CD8-positive, alpha-beta T cell (primary cell): ENCODE measurements at places on chromosomes 2 and 18.

DNA sequence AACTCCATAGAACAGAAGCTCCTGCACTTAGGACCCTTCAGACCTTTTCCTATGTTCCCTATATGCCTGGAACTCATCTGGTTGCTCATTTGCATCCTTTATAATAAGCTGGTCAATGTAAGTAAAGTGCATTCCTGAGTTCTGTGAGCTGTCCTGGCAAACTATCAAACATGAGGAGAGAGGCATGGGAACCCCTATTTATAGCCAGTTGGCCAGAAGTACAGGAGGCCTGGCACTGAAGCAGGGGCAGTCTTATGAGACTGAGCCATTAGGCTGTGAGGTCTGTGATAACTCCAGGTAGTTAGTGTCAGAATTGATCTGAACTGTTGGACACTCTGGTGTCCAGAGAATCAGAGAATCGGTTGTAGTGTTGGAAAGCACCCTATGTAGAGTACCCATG lies 88.4 kb downstream of the EHD3 start:
- DNase-seq, result no peak

- DNase-seq, result no peak
These were observed 125.6 kb downstream of the TDRD15 start for GRCh38 chr2:21249367-21249766.

GRCh38 chr2:12087671-12088380 lies 341.4 kb downstream of the LPIN1 start:
- DNase-seq, result no peak

DNA sequence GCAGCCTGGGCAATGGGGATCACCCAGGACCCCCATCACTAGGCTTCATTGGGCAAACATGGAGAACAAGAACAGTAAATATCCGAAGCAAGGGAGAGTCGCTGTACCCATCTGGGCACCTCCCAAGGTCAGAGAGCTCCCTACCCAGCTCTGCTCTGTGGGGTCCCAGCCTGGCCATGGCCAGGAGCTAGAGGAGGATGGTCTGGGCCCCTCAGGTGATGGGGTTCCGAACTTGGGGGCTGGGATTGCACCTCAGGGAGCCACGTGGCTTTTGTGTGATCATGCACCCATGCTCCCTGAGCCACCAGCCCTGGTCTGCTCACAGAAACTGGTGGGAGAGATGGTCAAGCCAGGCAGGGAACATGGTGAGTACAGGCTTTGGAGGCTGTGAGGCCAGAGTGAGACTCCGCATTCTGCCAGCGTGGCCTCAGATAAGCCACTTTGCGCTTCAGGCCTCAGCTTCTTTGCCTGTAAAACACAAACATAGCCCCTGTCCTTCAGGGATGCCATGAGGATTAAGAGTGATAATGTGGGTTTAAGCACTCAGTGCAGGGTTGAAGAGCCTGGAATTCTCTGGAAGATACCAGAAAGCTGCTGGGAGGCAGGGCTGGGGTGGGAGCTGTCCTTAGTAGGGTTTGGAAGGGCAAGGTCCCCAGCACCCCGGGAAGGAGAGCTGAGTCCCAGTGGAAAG lies 3.0 kb upstream of the NMUR1 start:
- no peak for DNase-seq

DNA sequence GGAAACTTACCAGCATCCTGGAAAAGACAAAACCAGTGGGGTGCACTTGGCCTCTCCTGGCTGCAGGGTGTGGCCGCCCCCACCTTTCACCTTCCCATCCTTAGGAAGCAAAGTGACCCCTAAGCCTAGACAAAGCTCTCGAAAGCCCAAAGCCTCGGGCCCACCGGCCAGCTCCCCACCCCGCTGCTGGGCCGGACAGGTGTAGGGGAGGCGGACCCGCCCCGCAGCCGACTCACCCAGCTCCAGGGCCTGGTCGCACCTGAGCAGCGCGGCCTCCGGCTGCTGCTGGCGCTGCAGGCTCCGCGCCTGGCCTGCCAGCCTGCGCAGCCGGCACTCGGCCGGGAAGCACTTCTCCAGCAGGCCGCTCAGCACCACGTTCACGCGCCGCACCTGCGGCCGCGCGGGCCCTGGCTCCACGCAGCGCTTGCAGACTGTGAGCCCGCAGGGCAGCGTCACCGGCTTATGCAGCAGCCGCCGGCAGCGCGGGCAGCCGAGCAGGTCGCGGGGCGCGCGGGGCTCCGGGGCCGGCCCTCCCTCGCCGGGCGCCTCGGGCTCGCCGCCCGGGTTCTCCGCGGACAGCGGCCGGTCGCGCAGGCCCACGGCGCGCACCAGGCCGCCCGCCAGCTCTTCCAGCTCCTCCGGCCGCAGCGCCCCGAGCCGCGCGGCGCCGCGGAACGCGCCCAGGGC lies 979 bp downstream of the LONRF2 start:
- no peak for DNase-seq

DNA sequence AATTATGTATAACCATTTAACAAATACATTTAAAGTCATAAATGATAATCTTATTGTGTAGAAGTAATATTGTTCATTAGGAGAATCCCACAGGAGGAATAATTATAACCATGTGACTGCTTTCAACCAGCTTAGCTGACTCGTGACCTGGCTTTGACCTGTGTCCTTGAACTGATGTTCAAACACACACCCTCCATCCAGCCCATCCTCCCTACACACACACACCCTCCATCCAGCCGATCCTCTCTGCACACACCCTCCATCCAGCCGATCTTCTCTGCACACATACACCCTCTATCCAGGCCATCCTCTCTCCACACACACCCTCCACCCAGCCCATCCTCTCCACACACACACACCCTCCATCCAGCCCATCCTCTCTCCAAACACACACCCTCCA lies 83.5 kb downstream of the EIPR1 start:
- no peak for DNase-seq

- DNase-seq, result no peak
These were observed 10.7 kb downstream of the TNS1 start for GRCh38 chr2:217992061-217992460.

DNA sequence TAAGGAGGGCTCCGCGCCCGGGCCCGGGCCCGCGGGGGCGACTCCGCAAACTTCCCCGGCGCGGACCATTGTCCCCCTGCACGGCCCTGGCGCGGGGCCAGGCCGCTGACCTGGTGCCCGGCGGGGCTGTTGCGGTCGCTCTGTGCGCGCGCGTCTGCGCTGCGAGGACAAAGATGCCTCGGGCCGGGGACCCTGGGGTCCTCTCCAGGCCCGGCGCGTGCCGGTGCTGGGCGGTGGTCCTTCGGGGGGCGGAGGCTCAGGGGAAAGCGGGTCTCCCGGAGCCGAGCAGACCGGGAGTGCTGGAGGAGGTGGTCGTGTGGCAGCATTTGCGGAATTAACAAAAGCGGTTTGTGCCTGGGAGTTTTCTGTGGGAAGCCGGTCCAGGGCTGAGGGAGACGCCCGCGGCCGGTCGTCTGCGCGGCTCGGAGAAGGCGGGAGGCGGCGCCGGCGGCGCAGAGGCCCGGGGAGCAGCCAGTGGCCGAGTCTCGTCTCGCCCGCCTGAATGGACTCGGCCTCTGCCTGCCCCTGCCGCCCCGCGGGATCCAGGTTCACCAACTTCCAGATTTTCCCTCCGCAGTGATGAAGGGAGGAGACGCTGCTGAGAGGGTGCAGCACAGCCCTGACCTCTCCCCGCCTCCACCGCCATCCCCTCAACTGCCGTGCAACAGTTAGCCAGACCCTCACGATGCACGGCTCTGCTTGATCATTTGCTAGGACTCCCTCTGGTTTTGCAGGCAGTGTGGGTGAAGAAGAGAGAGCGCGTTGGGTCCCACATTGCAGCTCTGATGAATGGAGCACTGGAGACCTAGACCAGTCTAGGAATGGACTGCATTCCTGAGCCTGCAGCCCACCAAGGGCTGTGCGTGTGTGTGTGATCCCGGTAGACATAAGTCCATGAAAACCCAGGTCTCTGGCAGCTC lies 705 bp downstream of the EFR3B start:
- peak; percentile 37 for DNase-seq

DNA sequence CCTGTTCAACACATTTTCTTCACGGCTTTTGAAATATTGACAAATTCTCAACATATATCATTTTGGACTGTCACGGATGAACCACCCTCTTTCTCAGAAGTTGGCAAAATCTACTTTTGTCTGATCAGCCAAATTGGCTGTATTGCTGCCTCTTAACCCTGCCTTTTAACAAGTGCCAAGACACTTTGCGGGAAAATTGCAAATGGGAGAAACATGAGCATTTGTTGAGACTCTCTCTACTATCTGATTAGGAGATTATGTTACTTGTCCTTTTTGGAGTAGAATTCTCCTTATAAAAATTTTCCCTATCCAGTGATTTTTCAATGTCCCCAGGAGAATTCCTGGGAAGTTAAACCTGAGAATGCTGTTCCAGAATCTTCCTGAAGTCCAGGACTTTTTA lies 256.2 kb upstream of the ZSWIM2 start:
- DNase-seq, result no peak

- DNase-seq, result no peak
These were observed 13.6 kb downstream of the DHRS9 start for GRCh38 chr2:169082995-169083394.

GRCh38 chr2:134463699-134464022 lies 209.8 kb downstream of the MGAT5 start:
- no peak for DNase-seq

DNA sequence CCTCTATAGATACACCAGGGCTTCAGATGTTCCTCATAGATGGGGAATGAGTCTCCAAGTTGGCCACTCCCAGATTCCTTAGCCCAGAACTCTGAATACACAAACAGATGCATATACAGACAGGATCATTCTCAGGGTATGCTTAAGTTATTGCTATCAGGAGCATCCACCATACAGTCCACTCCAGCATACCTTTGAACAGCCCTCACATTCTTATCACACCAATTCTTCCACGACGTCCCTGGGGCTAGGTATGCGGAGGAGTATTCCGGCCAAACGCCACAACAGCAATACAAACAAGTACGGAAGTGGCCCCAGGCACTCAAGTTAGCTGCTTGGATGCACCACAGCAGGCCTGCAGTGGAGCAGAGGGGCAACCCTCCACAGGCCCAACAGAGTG lies 312.5 kb upstream of the CHAC2 start:
- no peak for DNase-seq

- no peak for DNase-seq
These were observed 248.7 kb upstream of the MYT1L start for GRCh38 chr2:2579814-2580213.

- no peak for DNase-seq
These were observed 116.1 kb upstream of the RAB12 start for GRCh38 chr18:8493141-8493540.

DNA sequence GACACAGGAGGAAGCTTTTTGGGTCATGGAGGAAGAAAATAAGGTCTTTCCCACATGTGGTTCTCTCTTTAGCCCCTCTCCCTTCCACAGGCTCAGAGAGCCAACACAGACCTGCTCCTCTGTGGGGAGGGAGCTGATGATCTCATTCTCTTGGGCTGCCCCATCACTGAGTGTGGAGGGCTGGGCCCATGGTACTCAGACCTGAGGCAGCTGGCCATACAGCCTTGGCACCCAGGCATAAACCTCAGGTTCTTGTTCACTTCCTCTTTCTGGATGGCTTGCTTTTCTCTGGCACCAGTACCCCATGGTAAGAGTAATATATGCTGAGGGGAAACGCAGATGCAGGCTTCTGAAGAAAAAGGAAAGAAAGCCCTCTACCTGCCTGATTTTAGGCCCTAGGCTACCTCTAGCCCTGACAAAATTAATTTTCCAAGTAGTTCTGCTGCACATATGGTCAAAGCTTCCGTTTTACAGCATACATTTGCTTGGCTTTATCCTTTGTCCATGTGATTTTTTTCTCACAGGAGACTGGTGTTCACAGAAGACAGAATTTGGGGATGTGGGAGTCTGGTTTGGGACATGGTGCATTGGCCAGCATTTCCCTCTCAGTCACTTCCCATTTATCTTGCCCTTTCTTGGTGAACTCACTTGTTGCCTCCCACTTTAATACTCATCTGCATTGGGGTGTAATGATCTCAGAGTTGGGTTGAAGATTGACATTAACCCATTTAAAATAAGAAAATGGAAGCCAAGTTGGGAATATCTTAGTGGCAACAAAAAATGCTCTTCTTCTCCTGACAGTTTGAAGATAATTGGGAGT lies 11.1 kb downstream of the DHRS9 start:
- no peak for DNase-seq

DNA sequence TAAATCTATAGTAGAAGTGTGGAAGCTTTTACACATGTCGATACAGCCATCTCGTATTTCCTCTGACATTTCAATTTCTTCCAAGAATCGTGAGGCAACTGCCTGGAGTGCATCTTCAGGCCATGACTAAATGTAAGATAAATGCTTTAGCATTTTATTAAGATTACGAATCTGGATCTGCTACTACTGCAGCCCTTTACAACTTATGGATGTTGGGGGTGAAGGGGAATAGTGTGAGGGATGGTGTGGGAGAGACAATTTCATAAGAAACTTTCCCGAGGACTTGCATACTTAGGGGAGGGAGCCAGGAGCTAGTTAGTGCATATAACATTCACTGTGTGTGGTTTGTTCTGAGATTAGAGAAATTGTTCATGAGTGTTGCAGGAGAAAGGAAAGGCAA lies 204.8 kb downstream of the SLC39A10 start:
- no peak for DNase-seq

- no peak for DNase-seq
These were observed 12.8 kb downstream of the IL1R2 start for GRCh38 chr2:102004581-102004980.

GRCh38 chr18:79494936-79495335 lies 99.2 kb downstream of the NFATC1 start:
- no peak for DNase-seq

DNA sequence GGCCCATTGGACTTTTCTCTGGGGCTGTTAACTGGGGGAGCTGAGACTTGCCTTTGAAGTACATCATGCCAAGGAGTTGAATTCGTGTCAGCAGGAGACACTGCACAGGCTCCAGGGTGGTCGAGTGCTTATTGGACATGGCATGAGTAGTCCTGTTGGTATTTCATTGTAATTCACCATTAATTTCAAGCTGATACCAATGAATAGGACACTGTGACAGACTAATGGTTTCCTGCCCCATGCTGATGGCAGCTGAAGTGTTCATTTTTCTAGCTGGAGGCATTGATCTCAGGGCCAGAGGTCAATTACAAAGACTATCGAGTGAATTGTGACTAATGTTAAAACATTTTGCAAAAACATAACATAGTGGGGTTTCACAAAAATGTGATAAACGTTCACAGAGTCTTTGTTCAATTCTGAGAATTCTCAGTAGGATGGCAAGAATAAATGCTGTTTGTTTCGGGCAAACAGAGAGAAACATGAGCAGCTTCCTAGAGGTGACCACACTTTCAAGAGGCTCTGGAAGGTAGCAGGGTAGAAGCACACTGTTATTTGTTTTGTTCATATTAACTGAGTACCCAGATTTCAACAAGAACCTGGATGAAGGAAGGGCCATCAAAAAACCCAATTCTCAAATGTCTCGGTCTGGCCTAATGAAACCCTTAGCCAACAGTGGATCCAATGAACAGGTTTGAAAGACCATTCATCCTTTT lies 90.6 kb upstream of the ARL4C start:
- DNase-seq, result no peak

- DNase-seq, result no peak
These were observed 6.7 kb downstream of the GFPT1 start for GRCh38 chr2:69380072-69380917.

GRCh38 chr2:66536290-66536673 lies 101.4 kb downstream of the MEIS1 start:
- DNase-seq, result no peak

- no peak for DNase-seq
These were observed 418 bp downstream of the WDR75 start for GRCh38 chr2:189441709-189442074.

- no peak for DNase-seq
These were observed 66.9 kb downstream of the STK25 start for GRCh38 chr2:241441492-241441891.

GRCh38 chr2:237160271-237160919 lies 74.7 kb downstream of the COPS8 start:
- no peak for DNase-seq
